Smooth muscle cell of the brain vasculature (primary cell): ENCODE measurements at places on chromosomes 6 and 20.

DNA sequence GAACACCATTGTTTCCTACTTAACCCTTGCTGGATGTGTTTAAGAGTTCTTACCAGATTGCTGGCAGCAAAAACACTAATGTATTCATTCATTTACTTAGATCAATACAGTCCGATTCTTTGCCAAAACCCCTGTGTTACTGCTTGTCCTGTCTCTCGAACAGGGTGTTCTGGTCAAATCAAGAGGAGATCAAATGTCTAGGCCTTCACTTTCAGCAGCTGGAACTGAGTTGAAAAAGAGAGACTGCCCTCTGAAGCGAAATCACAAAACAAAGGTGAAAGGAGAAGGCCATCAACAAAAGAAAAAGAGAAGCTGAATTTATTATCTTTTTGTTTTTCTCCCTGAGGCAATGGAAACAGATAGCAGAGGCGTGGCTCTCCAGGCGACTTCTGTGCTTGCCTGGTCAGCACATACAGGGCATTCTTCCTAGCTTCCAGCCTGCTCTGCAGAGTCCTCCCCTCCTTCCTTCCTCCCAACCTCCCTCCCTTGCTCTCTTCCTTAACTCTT lies 44.1 kb upstream of the GCM1 start:
- no peak for DNase-seq

DNA sequence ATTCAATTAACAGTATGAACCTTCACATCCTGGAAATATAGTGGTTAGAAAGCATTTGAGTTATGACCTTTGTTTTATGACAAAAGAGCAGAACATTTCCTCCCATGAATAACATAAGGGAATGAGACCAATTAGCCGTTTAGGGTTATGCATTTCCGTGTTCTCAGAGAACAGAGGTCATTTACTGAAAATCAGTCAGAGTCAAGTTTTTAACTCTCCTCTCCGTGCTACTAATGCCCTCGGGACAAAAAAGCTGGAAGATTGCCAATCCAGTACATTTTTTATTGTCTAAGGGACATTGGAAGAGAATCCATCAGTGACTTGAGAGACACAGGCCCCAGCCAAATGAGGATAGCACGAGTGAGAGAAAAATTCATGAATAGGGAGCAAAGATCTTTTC lies 632.7 kb downstream of the RFPL4B start:
- DNase-seq: peak; percentile 24

- DNase-seq: no peak
Measured at GRCh38 chr20:51220293-51220706, 197.4 kb upstream of the KCNG1 start.

GRCh38 chr20:40284611-40285010 lies 404.4 kb downstream of the MAFB start:
- no peak for DNase-seq

GRCh38 chr6:2777249-2777648 lies 12.1 kb downstream of the WRNIP1 start:
- no peak for DNase-seq

DNA sequence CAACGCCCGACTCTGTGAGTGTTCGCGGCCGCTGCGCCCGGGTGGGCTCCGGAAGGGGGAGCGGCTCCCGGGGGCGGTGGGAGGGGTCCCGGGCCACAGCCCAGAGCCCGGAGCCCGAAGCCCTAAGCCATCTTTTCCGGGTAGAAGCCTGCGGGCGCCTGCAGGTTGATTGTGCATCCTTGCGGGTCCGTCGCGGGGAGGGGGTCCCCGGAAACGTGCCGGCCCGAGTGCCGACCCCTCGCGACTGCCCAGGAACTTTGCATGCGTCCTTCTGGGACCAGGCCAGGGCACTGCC lies 413 bp downstream of the PTPRA start:
- DNase-seq: no peak
